ENCODE measurements at places on chromosomes 1 and 21.

- DNase-seq: no peak
Measured at GRCh38 chr1:150615346-150616201, 13.8 kb downstream of the ENSA start.

GRCh38 chr1:117985973-117986372, 56.4 kb downstream of the WDR3 start:
- DNase-seq: no peak

GRCh38 chr21:31234936-31235335, 109.1 kb downstream of the TIAM1 start:
- DNase-seq: no peak

- DNase-seq: no peak
Measured at GRCh38 chr1:10672343-10673050, 123.9 kb downstream of the CASZ1 start.

- no peak for DNase-seq
Measured at GRCh38 chr1:238652346-238652968, 733.9 kb upstream of the CHRM3 start.

- DNase-seq: no peak
Measured at GRCh38 chr1:36436821-36437220, 13.4 kb downstream of the OSCP1 start.

DNA sequence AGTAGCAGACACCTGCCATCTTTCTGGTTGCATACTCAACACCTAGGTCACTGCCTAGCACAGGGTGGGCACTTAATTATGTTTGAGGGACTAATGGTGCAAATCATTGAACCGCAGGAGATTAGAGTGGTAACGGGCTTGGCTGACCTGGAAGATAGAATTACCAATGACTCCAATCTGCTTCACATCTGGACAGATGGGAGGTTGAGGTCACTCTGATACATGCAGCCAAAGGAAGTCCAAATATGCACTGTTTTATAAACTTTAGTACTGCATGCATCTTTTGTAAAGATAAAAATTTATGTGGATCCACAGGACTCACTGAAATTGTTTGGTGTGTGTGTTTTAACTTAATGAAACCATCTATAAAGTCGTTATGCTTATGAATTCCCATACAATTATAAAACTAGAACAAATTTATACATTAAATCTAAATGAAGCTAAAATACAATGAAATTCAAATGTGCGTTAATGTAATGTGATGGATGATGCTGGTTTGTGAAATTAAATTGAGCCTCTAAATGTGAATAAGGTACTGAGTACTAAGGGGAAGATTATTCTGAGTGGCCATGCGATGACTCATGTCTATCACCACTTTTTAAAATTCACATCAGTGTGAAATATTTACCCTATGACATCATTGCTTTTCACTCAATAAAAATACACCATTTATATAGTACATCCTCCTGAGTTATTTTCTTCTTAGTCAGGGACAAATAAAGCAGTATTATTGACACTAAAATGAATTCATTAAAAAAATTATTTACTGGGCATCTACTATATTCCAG, 224.7 kb upstream of the FAM78B start:
- DNase-seq: no peak

- no peak for DNase-seq
Measured at GRCh38 chr1:65407877-65408276, 12.6 kb upstream of the LEPR start.

DNA sequence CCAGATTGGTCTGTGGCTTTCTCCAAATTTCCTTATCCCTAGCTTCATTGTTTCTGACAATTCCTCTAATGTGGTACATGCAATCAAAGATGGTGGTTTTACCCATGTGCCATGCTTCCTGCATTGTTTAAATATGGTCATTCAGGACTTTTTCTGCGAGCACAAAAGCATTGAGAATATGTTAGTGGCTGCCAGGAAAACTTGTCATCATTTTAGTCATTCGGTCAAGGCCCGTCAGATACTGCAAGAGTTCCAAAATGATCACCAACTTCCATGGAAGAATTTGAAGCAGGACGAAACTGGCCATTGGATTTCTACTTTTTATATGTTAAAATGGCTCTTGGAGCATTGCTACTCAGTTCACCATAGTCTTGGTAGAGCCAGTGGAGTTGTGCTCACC, 3.7 kb downstream of the ZBED6 start:
- DNase-seq: no peak
